ENCODE measurements at places on chromosomes 11 and 22. TPM values are rescaled to one million over a fixed set of nuclear protein-coding genes. Genes with fewer than 3 reads are reported as not detected.

DNA sequence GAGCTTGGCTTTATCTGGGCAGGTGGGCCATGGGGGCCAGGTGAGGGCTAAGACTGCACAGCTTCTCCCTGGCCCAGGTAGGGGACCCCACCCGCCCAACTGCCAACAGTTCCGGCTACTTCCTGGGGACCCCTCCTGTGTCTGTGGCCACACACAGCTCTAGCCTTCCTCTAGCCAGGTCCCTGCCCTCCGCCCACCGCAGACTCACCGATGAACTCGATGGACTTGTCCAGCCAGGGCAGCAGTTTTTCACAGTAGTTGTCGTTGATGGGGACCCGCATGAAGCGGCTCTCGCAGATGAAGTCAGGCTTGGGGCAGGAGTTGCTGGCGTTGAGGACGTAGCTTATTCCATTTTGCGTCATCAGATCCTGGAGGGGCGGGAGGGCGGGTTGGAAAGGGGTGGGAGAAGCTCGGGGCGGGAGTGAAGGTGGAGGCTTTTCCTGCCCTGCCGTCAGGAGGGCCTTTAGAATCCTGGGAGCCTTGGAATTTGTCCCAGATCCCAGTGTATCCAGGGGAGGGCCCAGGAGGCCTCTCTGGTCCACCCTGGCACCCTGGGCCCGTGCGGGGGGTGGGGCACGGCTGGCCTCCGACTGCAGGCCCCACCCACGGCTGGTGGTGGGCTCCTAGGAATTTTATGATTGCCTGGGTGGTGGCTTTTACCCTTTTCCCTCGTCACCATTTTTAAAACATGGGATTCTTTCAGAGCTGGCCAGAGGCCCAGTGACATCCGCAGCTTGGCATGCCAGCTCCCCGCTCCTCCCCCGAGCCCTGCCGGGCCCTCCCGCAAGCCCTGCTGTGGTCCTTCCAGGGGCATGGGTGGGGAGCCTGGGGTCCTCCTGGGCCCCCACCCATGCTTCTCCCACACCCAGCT, 13.9 kb downstream of the DUSP8 start:
- DNase-seq: peak; percentile 77

DNA sequence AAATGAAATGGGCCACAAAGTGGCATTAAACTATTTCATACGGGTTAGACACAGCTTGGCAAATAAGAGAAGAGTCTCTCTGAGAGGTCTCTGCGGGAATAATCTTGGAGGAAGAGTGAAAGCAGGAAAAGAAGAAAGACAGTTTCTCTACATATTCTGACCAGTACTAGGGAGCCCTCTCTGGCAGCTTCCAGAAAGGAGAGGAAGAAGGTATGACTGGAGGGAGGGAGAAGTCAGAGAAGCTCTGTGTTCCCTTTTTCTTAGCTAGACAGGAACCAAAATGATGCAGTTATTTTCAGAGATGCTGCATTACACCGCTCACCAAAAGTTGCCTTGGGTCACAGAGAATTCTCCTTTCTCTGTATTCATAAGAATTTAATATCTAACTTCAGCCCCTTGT, 382.1 kb downstream of the KCNA4 start:
- no peak for DNase-seq

DNA sequence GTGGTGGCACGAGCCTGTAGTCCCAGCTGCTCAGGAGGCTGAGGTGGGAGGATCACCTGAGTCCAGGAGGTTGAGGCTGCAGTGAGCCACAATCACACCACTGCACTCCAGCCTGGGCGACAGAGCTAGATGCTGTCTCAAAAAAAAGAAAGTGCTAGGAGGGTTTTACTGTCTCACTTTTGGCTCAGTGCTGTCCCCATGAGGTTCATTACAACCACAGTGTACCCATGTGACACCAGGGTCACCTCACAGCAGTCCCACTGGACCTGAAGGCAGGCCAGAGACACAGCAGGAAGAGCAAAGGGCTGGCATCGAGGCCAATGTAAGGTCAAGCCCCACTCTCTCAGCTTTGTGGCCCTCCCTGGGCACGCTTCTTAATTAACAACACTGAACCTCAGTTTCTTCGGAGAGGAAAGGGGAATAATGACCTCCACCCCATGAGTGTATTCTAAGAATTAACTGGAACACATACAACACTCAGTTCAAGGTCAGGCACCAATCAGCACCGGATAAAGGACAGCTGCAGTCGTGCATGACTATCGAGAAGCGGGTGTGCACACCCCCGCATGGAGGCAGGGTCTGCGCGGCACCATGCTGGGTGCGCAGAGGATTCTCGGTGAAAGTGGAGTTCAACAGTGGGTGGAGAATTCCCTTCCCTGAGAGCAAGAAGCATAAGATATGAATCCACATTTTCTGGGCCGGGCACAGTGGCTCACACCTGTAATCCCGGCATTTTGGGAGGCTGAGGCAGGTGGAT, 30.9 kb upstream of the BAIAP2L2 start:
- peak; percentile 31 for DNase-seq

GRCh38 chr11:65424205-65425104, 1.9 kb downstream of the NEAT1 start:
- peak; percentile 79 for DNase-seq

- DNase-seq: no peak
Observed at GRCh38 chr11:83019888-83020579, 51.7 kb downstream of the RAB30 start.

KRTAP5-8 gene
- total RNA-seq: not detected

OR8G1 gene
- total RNA-seq: not detected
